ENCODE measurements at places on chromosomes 1 and 21.

- DNase-seq = no peak
These were observed 28.7 kb downstream of the TMEM200B start for GRCh38 chr1:29094954-29095353.

DNA sequence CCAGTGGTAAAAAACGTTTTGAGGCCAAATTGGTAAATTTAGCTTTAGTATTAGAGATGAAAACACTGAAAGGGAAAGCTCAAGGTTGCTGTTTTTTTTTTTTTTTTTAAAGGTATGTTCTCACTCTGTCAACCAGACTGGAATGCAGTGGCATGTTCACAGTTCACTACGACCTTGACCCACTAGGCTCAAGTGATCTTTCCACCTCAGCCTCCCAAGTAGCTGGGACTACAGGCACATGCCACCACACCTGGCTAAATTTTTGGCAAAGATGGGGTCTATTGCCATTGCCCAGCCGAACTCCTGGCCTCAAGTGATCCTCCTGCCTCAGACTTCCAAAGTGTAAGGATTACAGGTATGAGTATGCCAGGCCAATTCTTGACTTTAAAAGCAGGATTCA, 18.9 kb downstream of the LRIF1 start:
- no peak for DNase-seq

- no peak for DNase-seq
These were observed 93.9 kb upstream of the BEND5 start for GRCh38 chr1:48870596-48870995.

- DNase-seq = no peak
These were observed 7.8 kb downstream of the NUAK2 start for GRCh38 chr1:205313563-205314308.

DNA sequence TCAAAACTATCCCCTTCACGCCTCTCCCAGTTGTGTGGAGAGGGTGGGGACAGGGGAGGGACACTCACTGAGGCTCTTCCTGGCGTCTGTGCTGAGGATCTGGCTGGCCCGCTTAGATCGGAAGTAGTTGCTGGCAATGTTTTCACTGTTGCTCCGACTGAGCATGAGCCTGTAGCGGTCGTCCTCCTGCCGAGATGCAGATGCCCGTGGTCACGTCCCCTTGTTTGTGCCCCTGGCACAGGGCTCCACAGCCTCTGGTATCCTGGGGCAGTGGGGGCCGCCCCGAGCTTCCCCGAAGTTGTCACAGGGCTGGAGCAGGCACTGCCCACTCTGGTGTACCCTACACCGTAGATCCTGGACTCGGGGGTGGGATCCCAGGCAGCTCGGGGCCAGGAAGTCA, 5.0 kb upstream of the DDOST start:
- DNase-seq = no peak

- DNase-seq = no peak
These were observed 26.8 kb upstream of the NCAM2 start for GRCh38 chr21:20971296-20971921.
